ENCODE measurements at places on chromosomes 4 and X.

- DNase-seq, result peak; percentile 43
These were observed 4.2 kb downstream of the PDGFRA start for GRCh38 chr4:54233277-54233696.

DNA sequence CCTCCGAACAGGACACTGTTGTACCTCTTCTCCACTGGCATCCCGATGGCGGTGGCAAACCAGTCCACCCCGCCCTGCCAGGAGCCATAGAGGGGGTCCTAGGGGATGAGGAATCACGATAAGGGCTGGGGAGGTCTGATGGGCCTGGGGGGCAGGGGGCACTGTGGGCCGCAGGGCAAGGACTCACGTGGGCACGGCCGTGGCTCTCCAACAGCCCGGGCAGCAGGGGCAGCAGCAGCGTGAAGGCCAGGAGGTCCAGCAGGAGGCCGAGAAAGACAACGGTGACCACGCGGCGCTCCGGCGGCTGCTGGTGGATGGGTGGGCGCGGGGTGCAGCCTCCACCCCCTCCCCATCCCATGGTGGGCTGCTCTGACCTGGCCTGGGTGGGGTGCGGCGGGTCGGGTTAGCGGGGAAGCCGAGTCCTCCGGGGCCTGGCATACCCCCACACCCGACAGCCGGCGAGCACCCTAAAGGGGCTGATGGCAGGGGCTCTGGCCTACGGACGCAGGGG lies 29.6 kb downstream of the NOP14 start:
- DNase-seq, result no peak

DNA sequence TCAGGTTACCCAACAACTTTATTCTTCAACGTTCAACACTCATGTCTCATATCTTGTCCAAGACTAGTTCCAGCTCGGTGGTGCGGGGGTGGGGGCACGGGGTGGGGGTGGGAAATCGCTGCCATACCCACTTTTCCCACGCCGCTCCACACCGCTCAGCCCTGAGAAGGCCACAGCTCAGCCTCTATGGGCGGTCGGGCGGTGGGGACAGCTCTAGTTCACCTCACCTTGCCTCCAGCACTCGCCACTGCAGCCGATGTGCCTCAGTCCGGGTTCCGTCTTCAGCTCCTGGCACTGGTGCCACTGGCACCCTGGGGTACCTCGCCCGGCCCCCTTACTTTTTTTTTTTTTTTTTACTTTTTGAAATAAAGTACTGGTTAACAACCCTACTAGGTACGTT lies 522.2 kb downstream of the PCDH19 start:
- no peak for DNase-seq

DNA sequence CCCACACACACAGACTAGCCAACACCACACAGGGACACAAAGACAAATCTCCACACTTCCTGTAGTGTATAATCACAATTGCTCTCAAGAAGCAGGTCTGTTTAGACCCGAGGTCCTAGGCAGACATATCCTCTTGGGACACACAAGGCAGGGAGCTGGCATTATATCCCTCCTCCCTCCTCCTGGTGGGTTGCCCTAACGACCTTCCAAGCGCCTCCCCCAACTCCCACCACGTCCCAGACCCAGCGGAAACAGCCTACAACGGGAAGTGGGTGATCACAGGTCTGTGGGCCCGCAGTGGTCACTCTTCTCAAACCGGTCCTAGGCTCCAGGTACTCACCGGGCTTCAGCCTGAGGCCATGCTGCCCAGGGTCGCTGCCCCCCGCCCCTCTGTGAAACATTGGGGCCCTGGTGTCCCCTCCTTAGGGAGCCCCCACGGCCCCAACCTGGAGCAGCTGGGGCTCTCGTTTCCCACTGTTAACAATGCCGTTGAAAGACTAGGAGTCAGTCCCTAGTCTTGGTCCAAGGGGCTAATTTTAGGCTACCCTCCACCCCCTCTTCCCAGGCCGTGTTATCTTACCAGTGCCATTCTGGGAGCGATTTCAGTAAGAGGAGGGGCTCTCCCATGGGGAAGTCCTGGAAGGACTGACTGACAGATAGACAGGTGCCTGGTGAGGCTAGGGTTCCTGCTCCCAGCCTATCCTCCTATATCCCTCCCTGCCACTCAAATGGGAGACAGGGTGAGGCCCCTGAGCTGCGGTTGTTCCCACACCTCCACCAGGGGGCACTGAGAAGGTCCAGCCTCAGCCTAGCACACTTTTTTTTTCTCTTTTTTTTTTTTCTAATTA lies at the start of gene ASB12:
Gene ASB12 (minus strand): TSS at position 485 of the 848 bp plus-strand sequence. CDS start 4,957 bp downstream, outside the sequence.
- no peak for DNase-seq

GRCh38 chrX:70496491-70496890 lies 51.9 kb downstream of the DLG3 start:
- no peak for DNase-seq

- no peak for DNase-seq
These were observed 23.0 kb downstream of the ATG4A start for GRCh38 chrX:108114541-108114940.

DNA sequence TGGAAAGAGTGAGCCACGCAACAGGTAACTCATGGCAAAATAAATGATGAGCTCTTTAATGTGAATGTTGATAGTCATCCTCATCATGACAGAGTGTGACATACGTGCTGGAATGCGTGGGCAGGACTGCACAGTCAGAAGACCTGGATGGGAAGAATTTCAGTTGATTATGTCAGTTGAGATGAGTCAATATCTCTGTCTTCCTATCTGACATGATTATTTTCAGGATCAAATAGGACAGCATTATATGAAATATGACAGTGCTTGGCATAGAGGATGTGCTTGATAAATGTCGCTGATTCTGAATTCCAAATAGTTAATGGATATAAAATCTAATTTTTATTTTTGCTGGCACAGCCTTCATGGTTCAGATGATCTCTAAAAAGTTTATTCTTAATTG lies 95.1 kb downstream of the IL15 start:
- DNase-seq, result no peak

DNA sequence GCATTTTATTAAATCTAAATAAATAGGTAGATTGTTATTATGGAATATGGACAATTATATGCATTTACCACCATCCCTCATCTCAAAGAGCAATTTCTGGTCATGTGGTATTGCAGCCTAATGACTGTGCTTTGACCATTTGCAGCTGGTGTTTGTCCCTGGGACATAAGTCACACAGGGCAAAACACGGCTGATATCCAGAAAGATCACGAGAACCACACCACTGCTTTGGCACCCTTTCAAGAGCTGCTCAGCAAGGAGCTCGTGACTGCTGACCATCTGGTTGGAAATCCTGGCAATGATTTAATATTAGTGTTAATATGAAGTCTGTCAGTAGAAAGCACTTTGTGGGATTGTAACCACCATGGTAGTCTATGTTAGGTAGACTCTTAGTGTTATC lies 545.0 kb downstream of the GBA3 start:
- DNase-seq, result no peak

GRCh38 chrX:132900633-132901293 lies 57.7 kb downstream of the HS6ST2 start:
- no peak for DNase-seq

DNA sequence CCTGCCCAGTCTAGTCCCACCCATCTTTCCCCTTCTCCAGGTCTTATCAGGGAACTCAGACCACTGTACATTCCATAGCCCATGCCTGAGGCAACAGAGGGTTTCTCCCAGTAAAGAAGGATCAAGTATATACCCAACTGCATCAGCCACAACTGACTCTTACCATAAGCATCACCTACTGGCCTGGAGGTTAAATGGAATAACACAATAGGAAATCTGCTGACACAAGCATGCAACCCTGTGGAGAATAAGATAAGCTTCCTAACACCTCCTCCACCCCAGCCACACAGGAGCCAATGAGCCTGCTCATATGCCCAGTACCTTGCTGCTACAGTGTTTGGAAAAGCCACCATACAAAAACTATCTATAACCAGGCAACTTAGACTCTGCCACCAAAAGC lies 34.6 kb upstream of the PLK4 start:
- no peak for DNase-seq

DNA sequence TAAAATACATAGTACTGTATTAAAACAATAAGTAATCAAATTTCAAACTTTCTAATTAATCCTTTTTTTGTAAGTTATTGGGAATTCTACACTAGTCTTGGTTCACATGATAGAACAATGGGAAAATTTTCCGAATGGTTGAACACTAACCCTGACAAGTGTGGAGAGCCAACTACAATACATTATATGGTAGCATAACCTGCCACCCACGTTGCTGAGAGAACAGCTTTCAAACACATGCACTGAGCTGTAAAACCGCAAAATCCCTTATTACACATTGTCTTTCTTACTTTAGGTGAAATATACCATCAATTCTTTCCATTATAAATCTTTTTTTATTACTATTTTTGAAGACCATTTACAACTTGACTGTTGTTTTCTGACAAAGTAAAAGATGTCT lies 54.7 kb downstream of the ANAPC10 start:
- no peak for DNase-seq

DNA sequence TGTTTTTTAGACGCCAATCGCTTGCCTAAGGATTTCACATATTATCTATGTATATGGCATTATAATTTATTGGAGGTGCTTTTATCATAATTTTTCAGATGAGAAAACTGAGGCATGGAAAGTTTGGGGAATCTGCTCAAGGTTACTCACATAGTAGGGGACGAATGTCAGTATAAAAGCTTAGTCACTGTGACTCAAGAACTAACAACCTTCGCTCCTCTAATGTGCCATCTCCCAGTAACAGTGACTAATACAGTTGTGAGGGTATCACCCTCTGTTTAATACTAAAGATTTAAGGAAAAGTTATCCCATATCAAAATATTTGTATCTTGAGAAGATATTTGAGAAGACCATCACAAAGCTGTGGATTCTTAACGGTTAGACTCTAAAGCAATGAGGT lies 353.1 kb upstream of the SPOCK3 start:
- DNase-seq, result no peak

GRCh38 chr4:76952656-76953582 lies 3.4 kb downstream of the SEPTIN11 start:
- no peak for DNase-seq

DNA sequence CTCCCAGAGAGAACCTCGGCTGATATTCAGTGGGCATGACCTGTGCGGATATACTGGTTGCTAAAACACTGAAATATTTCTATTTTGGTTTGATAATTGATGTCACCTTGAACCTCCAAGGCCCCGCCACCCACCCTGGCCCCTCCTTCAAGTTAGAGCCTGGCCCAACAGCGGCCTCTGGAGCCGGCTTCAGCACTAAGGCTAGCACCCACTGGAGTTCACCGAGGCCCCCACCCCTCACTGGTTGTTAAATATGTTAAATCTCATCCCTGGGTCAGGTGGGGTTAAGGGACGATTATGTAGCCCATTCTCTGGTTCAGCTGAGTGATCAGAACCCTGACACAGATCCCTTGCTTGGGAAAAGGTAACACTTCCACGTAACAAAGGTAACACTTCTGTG lies 24.3 kb downstream of the SEL1L3 start:
- DNase-seq, result no peak

DNA sequence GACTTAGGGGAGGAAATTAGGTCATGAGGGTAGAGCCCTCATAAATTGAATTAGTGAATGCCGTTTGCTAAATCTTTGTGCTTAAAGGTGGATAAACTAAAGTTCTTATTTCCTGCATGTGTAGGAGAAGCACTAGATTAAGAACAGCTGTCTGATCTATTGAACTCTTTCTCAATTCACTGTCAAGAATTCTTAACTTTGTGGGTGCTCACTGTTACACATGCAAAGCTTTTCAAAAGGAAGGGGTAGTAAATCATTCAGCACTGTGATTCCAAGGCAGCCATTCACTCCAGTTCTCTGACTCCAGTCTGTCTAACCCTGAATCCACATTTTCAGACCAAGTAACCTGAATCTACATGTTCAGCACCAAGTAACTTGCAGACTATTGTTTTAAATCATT lies 1520.1 kb downstream of the PCDH18 start:
- no peak for DNase-seq

- DNase-seq, result no peak
These were observed 235.9 kb downstream of the SHOX start for GRCh38 chrX:866441-866990.

DNA sequence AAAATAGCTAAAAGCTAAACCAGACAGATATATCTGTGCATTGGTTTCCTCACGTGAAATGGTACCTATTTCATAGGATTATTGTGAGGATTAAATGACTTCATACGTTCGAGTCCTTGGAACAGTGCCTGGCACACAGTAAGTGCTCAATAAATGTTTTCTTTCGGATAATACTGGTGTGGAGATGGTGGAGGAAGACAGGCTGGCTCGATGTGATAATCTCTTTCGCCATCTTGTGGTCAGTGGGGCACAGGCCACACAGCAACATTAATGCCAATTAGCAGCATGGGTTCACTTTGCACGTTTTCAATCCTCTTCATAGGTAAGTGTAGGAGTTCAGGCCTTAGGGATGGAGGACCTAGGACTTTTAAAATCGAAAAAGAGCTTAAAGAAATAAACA lies 9.3 kb downstream of the PAGE4 start:
- DNase-seq, result no peak
